ENCODE measurements at places on chromosomes 13 and 19.

DNA sequence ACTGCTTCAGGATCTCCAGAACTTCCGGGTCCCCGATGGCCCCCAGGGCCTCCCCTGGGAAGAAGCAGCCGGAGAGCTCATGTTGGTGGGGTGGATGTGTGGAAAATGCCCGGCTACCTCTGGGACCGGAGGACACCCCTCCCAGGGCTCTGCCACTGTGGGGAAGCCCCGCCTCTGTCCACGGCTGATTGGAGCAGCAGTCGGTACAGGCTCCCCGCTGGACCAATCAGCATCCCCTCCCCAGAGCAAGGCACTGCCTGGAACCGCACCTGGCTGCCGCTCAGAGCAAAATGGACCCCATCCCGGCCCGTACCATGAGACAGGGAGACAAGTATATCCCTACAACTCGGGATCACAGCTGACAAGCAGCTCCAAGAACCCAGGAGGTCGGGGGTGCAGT is 6.4 kb downstream of the DOHH start:
- no peak for DNase-seq

DNA sequence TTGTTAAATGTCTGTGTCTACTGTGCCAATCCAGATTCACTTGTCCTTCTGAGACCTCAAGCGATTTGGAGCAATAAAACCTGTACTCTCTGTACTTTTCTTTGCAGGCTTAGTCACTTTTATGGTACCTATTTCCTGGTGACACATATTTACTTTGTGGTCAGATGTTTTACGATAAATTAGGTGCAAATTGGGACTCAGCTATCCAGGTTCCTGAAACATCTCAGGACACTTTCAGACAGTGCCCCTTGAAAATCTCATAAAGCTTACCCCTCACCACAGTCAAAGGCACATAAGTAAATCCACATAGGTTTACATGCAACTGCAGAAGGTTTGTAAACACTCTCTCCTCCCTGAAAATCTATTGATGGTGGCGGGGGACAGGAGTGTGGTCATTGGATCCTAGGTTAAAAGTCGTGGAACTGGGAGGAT is 438.8 kb downstream of the EFNB2 start:
- no peak for DNase-seq

DNA sequence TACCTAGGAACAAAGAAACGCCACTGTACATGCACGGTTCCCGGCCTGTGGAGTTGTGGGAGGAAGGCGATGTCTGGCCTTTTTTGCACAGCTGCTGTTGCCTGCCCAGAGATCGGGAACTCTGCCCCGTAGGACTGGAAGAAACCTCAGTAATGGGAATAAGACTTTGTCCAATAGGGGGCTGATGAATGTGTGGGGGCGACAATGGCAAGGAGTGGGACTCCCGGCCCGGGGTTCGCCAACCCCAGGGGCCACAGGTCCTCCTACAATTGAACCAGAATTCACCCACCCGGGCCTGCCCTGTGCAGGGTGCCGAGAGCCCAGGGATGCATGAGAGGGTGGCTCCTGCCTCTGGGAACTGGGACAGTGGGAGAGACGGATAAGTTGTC is 2.0 kb upstream of the CEBPA start:
- no peak for DNase-seq

- DNase-seq = no peak
These were observed 2.6 kb downstream of the AP1M1 start for GRCh38 chr19:16200038-16201010.

DNA sequence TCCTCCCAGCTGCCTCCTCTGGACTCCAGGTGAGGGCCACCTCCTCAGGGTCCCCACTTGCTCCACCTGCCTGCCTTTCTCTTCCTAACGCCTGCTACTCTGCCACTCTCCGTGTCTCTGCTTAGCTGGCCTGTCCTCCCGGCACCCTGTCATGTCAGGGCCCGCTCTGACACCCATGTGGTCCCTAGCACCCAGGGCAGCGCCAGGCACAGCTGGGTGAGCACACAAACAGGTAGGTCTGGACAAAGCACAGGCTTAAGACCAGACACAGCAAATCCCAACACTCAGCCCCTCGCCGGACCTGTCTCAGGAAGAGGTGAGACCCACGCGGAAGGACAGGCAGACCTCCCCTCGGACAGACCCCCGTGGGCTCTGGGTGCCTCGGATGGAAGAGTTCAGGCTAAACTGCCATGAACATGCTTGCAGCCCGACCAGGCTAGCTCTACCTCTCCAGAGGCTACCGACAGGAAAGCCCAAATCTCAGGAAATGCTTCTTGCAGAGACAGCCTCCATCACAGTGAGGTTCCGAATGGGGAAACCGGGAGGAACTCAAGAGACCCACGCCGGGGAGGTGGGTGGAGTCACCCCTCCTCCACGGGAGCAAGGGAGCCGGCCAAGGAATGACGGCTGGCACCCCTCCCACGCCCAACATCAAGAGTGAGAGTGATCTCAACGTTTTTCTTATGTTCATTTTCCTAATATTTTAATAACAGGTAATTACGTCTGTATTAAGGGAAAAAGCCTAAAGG is 12.5 kb downstream of the ZNF787 start:
- no peak for DNase-seq

DNA sequence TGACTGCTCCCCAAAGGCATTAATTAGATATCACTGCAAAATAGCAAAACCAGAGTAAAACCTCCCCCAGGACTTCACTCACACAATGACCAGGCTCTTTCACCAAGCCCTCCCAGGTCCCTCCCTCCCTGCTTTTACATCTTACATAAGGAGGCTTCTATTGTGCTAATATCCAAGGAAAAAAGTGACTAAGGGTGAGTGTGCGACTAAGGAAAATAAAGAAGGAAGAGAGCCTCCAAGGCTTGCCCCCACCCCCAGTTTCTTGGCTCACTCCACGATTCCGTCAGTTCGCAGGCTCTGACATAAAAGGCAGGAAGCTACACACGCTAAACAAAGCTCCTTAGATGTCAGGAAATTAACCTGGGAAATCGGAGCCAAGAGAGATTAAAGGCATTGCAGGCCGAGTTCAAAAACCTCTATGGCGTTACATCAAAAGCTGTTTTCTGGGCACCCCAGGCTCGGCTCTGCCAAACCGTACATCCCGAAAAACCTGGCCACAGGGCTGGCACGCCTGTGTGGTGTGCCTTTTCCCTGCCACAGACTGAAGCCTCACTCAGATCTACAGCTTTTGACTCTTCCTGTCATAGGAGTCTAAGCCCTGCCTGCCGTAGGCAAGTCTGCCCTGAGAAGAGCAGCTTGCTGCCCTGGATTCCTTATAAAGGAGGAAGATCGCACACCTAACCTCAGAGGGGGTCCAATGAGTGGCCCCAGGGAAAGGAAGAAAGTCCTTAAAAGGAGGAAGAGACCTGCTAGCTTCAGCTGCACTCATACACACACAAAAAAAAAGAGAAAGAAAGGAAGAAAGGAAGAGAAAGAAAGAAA is 67.0 kb upstream of the SERP2 start:
- DNase-seq = no peak

GRCh38 chr19:38733493-38734175 is 10.6 kb downstream of the CAPN12 start:
- DNase-seq = no peak

DNA sequence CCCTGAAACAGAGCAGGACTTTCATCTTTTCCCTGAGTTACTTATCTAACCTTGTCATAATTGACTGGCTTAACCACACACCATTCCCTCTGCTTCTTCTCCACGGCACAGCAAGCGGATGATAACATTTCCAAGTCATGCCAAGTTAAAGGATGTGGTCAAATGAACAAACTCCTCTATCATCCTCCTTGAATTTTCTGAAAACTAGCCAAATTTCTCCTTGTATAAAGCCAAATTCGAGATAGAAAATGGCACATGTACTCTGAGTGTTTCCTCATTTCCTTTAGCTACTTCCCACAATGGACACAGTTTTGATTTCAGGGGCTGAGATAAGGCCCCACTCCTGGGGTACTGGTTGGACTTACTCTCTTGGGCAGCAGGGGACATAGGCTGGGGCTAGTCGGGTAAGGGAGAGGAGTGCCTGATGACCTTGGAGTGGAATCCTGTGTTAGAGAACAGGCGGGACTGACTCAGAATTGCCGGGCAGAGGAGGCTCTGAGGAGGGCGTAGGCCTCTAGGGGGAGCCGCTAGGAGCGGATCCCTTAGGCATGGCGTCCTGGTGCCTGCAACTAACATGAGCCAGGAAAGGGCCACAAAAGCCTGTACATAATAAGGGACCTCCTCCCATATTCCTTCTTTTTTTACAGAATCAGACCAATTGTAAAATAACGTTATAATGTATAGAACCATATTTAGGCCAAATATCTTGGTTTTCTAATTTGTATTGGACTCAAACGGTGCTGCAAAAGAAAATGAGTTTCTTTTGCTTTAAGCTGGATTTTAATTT is 20.3 kb upstream of the TMTC4 start:
- DNase-seq = no peak

DNA sequence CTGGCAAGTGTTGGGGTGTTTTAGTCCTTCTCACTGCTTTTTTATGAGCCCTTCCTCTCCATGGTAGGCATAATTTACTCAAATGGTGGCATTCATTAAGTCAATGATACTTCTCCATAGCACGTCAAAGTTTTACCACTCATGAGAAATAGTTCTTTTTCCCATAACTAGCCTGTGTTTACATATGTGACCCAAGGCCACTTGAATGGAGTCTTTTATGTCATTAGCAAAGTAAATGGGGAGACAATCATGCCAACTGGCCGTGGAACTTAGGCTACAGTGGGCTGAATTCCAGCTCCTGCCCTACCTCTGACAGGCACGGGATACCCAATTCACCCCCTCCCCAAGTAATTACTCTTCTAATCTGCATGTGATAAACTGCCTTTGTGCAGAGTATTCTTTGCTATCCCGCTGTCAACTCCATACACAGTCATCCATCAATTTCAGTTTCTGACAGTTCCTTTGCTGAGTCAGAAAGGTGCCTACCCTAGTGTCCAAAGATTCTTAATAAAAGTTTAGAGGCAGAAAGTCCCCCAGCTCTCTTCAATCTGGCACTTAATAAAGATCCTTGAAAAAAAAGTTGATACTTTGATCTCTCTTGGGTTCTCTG is 16.9 kb downstream of the PROSER1 start:
- DNase-seq = no peak

DNA sequence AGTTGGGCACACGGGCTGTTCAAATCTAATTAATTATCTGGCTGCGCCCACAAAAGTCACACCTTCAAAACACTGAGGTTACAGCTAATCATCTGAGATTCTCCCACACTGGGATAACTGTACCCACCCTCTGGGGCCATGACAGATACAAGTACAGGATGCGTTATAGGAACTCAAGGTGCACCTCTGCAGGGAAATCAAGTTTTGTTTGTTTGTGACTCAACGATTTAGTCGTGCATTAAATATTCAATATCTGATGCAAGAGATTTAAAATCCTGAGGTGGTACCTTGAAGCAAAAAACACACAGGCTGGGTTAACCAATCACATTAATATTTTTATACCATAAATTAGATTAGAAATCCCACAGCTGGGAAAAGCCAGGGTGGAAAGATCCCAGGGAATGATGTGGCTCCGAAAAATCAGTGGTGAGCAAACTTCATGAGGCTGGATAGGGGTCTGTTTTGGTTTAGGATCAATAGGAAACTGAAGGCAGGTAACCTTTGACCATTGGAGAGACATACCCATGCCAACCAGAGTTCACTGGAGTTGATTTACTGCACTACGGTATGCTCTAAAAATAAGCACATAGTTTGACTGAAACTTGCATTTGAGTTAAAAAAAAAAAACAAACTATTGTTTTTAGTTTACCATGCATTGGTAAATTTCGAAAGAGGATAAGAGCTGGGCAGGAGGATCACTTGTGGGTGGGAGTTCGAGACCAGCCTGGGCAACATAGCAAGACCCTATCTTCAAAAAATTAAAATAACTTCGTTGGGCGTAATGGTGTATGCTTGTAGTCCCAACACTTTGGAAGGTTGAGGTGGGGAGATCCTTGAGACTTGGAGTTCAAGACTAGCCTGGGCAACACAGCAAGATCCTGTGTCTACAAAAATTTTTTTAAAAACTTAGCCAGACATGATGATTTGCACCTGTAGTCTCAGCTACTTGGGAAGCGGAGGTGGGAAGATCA is 23.9 kb upstream of the CEBPG start:
- no peak for DNase-seq

DNA sequence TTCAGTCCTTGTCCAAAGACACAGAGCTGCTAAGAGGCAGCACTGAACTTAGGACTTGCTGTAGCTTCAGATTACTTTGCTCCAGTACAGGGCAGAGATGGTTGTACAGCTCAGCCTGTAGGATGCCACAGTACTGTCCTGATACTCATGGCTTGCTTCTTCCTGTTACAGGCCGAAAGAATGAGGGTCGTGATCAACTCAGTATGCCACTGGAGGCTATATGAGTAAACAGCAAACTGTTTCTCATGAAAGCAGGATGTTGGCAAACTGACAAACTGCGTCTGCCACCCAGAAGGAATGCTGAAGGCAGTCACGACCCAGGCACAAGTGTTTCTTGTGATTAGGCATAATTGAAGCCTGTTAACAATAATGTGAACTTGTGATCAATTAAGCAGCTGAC is 2.8 kb downstream of the ZNF749 start:
- DNase-seq = no peak

DNA sequence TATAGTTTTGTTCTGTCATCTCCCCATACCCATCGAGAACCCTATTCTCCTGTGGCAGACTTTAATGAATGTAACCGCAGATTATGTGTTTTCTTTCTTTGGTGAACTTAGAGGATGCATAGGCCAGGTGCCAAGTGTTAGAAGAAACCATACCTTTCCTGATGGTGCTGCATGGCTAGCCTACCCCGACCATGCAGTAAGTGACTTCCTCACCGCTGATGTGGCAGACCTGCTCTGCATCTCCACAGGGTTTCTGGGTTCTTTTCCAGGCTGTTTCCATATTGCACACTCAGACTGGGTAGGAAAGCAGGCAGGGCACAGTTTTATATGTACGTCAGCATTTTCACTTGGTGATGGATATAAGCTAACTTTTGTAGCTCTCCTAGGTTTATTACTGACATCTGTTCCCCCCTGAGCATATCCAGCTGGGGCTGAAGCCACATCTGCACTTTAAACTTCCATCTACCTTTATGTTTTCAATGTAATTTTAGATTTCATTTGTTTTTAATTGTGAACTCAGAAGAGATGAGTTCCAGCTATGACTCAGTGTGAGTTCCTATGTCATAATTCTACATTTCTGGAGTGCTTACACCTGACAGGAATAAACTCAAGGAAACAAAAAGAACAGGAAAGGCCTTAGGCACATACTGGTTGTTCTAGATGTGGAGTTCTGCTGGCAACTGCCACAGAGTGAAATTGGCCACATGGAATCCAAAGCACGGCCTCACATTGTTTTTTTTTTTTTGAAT is 42.3 kb downstream of the LRCH1 start:
- DNase-seq = no peak

- DNase-seq = no peak
These were observed 576.7 kb upstream of the PCDH9 start for GRCh38 chr13:67806796-67807195.

GRCh38 chr19:6766357-6767080 is 716 bp downstream of the SH2D3A start:
- no peak for DNase-seq

DNA sequence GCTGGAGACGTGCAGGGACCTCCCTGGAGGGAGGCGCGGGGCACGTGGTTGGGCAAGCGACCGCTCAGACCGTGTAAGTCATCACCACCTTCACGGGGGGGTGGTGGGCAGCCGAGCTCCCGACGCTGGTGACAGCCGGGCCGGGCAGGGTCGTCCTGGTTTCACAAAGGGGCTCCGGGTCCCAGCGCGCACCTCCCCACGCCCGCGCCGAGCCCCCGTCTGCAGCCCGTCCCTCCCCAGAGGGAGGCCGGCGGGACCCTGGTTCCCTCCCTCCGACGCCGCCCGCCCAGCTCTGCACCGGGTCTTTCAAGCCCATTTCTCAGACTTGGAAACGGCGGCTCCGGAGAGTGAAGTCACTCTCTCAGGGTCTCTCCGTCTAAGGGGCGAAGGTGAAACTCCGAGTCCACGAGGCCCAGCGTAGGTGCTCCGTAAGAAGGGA is 729 bp upstream of the ARID3A start:
- DNase-seq = peak; percentile 64

- DNase-seq = no peak
These were observed 13.7 kb upstream of the GPR183 start for GRCh38 chr13:99320693-99321481.
